Activated CD8-positive, alpha-beta memory T cell treated with anti-CD3 and anti-CD28 coated beads, Interleukin-2, amount 10 ng/mL, durations not matched to agents 7 days and 5 days (primary cell): ENCODE measurements at places on chromosomes 5 and 9.

DNA sequence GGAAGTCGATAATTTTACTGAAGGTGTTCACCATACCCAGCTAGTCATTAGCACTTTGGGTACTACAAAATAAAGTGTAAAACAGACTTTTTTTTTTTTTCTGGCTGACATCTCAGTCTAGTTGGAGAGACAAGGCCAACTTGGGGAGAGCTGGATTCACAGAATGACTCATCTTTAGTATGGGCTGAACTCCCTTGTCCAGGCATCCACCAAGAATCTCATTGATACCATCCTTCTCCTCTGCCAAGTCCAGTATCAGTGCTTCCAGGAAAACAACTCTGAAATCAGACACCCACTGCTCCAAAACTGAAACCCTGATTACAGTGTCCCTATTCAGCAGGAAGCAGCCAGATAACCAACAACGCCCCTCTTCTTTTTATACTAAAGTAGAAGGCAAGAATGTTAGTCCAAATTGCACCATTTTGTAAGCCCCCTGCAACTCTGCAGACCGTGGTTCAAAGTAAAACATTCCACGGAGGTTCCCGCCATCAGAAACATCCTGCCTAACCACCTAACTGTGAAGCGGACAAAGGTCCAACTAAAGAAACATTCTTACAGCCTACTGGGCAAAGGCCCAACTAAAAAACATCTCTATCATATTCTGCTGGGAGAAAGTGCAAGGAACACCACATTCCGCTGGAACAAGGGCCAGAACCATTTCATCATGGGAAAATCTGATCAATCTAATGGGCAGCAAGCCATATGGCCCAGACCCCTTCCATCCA lies 728.2 kb downstream of the BRINP1 start:
- DNase-seq, result no peak

GRCh38 chr5:75239681-75240080 lies 3.0 kb upstream of the ANKRD31 start:
- DNase-seq, result no peak

DNA sequence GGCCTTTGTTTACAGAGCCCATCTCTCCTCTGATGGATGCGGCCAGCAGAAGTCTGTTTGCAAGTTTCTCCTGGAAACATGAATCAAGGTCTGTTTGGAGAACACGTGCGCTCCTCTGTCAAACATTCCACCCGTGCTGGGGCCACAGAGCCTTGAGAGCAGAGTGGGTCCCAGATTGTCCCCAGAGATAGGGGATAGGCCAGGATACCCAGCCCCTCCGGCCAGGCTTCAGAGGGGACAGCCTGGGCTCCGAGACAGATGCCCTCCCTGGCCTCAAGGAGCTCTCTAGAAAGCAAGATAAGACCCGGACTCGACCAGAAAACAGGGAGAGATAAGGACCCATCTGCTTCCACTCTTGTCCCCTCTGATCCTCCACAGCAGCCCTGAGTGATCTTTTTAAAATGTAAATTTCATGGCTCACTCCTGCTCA lies 40.4 kb upstream of the HAND1 start:
- no peak for DNase-seq

DNA sequence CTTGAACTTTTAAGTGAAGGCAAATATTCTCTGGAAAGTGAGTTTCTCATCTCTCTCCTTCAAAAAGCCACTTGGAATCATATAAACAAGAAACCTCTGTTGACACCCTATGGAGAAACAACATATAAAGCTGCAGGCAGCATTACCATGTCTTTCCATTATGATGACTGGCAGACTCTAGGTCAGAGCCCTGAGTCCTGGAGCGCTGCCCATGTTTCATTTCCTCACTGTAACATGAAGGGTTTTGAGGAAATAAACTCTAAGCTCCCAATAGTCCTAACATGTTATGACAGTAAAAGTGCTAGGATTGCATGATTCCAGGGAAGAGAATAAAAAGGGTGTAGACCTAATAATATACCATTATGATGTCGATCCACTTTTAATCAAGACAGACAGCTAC lies 220.6 kb downstream of the CTNND2 start:
- DNase-seq, result no peak

GRCh38 chr5:59661311-59661710 lies 232.2 kb downstream of the PDE4D start:
- DNase-seq, result no peak

DNA sequence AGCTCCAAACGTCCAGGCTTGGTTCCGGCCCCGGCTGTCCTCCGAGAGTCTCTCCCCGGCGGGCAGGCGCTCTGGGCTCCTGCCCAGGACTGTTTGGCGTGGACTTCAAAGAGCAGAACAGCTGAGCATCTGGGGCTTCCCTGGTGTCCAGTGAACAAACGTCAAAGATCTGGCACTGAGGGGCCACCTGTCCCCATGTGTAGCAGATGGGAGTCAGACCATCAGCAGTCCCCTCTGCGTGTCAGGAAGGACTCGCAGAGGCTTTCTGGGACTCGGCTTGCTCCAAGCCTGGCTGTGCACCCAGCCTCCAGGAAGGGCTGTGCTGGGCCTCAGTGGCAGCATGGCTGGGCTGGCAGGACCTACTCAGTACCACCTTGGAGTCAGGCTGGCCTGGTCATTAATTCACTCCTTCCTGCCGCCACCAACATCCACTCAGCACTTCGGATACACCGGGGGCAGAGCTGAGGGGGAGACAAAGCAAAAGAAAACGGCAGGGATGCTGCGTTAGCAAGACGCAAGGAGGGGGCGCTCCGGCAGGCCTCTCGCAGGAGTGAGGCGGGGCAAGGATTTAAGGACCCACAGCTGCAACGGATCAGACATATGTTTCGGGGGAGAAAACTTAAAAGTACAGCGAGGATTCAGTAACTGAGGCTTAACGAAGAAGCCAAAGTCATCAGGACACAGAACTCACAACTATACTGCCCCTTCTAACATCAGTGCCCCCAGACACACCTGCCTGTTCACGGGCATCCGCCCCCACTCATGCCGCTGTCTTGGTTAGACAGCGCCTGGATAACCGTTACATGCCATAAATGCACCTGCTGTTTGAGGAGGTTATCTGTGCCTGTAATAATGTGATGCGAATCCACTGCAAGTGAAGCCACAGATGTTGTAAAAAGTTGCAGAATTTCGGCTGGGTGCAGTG lies 164.5 kb upstream of the PHYKPL start:
- DNase-seq, result no peak

GRCh38 chr9:12689233-12689632 lies 4.0 kb upstream of the TYRP1 start:
- DNase-seq, result no peak

DNA sequence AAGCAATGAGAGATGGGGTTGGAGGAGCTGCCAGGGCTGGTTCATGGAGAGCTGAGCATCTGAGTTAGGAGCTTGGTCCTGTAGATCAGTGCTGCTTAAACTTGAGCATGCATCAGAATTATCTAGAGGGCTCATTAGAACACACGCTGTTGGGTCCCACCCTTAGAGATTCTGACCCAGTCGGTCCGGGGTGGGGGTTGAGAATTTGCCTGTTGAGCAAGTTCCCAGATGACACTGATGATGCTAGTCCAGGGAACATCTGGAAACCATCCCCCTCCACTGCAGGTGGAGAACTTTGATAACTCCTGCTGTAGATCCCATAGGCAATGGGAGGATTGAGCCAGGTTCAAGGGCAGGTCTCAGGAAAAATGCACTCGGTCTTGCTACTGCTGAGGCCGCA lies 158.0 kb upstream of the KLF4 start:
- no peak for DNase-seq

DNA sequence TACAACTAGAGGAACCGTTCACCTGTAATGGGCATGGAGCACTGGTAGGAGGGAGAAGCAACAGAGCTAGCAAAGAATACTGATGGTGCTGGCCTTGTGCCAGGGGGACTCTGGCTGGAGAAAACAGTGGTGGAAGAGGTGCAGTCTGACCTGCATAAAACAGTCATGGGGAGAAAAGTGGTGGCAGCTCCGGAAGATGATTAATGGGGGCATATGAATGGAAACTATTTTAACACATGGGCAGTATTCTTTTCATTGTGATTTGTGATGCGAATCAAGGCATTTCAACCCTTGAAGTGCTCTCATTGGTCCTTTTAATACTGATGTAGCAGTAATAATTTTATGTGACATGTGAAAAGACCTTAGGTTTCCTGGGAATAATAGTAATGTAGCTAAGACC lies 219.6 kb downstream of the ADAMTS6 start:
- no peak for DNase-seq

DNA sequence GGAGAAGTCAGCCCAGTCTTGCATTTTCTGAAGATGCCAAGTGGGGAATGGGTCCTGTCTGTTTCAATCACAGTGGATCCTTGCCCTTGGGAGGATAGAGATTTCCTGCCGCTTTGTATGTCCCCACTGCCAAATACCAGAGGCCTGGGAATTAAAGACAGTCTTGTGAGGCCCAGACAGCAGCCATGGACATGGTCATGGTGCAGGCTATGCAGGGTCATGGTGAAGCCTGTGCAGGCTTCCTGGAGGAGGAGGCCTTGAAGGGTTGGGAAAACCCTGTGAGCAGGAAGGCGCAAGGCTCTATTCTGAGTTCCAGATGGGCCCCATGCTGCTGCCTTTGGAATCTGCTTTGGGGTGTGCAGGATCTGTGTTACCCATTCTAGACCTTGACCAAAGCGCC lies 57.3 kb upstream of the PITX1 start:
- DNase-seq, result no peak
